ENCODE measurements at places on chromosomes 6 and 20. TPM values are rescaled to one million over a fixed set of nuclear protein-coding genes. Genes with fewer than 3 reads are reported as not detected.

DNA sequence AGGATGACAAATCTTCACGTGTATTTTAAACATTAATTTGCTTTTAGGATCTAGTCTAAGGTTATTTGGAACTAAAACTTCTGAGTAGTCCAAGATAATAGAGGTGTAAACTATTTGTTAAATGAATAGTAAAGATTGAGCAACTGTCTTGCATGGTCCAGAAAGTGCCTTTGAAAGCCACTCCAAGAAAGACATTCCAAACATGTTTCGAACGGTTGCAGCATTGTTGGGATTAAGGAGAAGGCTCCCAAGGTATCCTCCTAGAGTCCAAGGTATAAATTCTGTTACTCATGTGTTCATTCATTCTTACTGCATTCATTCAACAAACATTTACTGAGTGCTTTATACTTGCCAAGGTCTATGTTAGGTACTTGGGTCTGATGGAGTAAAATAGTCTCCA lies 28.8 kb upstream of the MYLK2 start:
- DNase-seq = no peak

GRCh38 chr6:72140795-72141194 lies 254.4 kb downstream of the RIMS1 start:
- no peak for DNase-seq

PSMB8 gene
- 17.4 TPM for total RNA-seq

GRCh38 chr20:17631576-17632319 lies 50.3 kb downstream of the RRBP1 start:
- peak; percentile 66 for DNase-seq

GRCh38 chr6:43927532-43928210 lies 157.7 kb downstream of the VEGFA start:
- DNase-seq = no peak

GRCh38 chr20:41714030-41714429 lies 95.9 kb upstream of the CHD6 start:
- DNase-seq = no peak

TMC2 gene
- not detected for total RNA-seq

BCL2L1 gene
- 96.1 TPM for total RNA-seq

XPO5 gene
- 32.4 TPM for total RNA-seq

- no peak for DNase-seq
Measured at GRCh38 chr6:135637701-135638100, 140.2 kb upstream of the AHI1 start.

DNA sequence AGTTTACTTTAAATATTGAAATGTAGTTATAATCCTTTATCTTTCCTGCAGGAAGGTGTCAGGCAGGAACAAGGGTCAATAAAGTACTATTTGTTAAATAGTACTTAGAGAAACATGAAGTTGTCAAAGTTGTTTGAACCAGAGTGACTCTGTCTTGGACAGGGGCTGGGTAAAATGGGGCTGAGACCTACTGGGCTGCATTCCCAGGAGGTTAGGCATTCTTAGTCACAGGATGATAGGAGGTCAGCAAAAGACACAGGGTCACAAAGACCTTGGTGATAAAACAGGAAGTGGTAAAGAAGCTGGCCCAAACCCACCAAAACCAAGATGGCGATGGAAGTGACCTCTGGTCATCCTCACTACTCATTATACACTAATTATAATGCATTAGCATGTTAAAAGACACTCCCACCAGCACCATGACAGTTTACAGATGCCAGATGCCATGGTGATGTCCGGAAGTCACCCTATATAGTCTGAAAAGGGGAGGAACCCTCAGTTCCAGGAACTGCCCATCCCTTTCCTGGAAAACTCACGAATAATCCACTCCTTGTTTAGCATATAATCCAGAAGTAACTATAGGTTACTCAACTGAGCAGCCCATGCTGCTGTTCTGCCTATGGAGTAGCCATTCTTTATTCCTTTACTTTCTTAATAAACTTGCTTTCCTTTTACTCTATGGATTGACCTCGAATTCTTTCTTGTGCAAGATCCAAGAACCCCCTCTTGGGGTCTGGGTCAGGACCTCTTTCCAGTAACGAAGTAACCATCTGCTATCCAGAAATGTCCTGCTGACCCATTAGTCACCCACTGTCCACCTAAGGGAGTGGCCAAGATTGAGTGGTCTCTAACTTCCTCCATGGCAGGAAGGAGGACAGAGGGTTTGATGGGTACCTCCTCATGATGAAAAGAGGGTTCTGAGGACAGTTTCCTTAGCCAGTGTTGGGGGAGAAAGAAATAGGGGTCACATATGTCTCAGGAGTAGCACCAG lies 19.6 kb downstream of the SLC22A2 start:
- no peak for DNase-seq

CASS4 gene
- 0.10 TPM for total RNA-seq

VSX1 gene
- not detected for total RNA-seq

DNA sequence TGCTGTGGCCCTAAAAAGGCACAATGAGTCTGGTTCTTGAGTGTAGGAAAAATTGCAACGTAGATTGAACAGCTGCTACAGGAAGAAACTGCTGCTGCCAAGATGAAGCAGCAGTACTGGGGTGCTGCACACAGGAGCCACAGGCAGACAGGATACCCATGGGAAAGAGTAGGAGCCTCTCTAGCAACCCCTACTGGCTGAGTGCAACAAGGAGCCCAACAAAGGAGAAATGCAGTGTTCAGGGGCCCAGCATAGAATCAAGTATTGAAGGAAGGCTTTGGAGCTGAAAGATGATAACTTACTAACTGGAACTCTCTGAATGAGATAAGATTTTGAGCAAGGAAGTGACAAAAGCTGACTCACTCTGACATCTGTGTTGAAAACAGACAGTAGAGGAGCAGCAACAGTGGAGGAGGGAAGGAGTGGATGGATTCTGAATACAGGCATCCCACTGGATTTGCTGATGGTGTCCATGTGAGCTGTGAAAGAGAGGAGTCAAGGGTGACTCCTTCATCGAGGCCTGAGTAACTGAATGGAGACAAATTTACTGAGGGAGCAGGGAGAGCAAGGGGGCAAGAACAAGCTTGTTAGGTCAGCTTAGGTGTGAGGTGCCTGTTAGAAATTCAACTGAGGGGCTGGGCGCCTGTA lies 534.7 kb upstream of the JARID2 start:
- DNase-seq = no peak

DNA sequence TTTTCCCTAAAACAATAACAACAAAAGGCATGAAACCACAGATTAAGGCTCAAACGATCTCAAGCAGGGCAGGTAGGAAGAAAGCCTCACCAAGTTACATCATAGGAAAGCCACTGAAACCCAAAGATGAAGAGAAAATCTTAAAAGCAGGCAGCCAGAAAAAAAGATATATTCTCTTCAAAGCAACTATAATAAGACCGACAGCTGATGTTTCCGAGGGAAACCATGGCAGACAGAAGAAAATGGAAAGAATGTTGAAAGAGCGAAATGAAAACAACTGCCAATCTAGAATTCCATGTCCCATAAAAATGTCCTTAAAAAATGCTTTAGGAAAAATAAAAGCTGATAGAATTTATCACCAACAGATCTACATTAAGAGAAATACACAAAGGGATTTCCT lies 161.5 kb upstream of the THBS2 start:
- no peak for DNase-seq

DNA sequence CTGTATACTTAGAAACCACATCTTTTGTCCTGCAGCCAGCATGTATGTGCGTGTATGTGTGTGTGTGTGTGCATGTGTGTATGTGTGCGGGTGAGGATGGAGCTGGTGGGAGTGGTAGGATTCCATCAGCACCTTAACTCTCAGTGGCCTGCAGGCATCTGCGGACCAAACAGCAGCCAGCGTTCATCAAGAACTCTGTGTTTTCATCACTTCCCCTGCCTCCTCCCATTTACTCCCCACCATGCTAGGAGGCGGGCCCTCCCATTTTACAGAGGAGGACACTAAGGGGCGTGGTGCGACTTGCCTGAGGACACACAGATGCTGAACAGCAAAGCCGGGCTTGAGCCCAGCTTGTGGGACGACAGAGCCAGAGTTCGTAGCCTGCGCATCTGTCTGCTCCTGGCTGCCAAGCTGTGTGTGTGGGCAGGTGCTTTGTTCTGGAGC lies 8.9 kb downstream of the VSTM2L start:
- DNase-seq = no peak

DNA sequence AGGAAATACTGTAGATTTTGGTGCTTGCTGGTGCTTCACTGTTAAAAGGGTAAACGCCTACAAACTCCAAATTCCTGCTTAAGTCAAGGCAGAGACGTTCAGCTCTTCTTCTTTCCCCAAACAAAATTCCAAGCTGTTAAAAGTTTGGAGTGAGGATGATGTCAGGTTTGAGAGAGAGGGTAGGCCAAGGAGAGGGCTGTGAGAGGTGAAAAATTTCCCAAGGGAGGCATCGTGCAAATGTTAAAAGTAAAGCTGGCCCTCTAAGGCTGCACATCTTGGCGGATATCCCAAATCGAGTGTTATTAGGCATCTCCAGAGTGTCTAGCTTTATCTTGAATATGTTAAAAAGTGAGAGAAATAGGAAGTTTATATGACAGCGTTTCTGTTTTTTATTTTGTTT lies 651.8 kb downstream of the QKI start:
- DNase-seq = no peak

GRCh38 chr6:106894978-106895702 lies 79.4 kb downstream of the CD24 start:
- DNase-seq = no peak

DNA sequence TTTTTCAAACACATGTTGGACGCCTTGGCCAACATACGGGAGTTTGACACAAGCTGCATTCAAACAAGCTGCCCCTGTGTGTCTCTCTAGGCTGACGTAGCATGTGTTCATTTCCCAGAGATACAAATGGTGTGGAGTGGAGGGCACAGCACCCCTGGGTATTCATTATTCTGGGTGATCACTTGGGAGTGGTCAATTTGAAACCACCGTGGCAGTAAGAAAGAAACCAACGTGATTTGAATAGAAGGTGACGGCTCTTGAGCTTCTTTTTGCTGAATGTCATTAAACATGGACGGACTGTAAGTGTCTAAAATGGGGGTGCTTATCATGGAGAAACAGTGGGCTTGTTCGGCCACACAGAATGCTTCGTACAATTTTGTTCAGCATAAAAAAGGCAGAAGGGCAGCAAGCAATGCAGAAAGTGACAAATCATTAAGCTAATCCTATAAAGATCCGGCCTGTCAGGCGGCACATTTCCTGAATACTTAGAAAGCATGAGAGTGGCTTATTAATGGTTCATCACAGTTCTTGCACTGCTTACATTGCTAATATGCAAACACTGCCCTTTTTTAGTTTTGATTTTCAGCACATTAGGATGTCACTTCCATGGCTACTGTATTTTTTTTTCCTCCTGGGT lies 1261.9 kb upstream of the CITED2 start:
- no peak for DNase-seq

Measured in chondrocyte (in vitro differentiated cells).